ENCODE measurements at places on chromosomes 7 and 10. TPM values are rescaled to one million over a fixed set of nuclear protein-coding genes. Genes with fewer than 3 reads are reported as not detected.

DNA sequence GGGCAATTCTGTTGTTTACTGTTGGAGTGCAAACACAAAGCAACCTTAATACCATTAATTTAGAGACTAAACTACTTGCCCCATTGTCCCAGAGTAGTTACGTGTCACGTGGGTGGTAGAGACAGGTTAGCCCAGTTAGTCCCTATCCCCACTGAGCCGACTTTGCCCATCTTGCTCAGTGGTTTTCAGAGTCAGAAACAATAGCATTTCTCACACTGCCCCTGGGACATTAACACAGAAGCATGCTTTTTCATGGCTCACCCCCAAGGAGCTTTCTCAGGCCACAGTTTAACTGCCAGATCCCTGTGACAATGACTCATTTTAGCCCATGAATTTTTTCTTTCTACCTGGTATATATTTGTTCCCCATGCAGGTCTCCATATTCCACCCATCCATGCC is 271.0 kb downstream of the POU6F2 start:
- DNase-seq: no peak

DNA sequence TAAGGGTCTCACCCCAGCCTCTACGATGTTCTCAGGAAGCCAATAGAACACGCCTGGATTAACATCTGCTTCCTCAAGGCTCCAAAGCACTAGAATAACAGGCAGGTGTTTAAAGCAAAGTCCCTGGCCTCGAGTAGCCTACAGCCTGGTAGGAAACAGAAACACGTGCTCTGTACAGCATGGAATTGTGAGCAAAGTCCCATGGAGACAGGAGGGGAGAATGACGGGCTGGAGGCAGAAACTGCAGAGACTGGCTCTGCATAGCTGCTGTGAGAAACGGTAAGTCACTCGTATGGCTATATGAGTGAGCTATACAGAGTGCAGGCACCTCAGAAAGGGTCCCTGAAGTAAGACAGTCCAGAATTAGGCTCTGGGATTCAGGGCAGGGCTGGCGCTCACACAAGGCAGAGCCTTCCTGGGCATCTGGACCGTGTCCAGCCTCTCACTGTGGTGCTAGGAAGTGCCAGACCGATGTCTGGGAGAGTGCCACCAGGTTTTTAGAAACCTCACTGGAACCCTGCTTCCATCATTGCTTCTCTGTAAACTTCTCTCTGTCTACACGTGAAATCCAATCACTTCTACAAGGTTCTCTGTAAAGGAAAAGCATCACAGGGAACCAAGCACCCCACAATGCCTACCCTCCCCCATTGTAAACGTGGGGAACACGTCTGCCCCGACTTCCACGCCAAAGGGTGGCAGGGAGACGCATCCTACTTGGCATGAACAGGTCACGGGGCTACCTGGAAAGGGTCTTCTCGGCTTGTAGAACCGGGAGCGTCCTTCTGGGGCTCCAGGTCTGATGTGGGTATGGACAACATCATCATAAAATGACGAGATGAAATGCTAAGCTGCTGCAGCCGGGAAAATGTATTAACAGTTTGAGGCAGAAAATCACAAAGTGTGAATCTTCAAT is 38.8 kb upstream of the SHH start:
- peak; percentile 19 for DNase-seq

The SLC16A12 gene
- total RNA-seq: 1.4 TPM

DNA sequence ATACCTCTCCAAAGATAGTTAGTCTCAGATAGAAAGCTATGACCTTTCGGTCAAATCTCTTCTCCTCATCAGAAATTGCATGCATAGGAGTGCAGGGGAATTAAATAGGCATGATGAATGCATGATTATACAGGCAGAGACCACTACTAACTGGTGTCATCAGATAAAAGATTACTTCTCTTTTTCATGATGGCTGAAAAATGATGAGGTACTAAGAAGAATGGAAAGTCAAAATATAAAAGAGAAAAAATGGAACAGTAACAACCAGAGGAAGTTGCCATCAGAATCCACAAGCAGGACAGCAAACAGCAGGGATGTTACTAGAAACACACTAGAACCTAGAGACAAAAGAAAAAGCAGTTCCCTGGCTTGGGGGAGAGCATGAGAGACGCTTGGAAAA is 31.6 kb downstream of the CTTNBP2 start:
- DNase-seq: no peak

GRCh38 chr7:135180122-135180521 is 9.6 kb upstream of the CYREN start:
- DNase-seq: peak; percentile 38

The TUBB8 gene
- not detected for total RNA-seq

DNA sequence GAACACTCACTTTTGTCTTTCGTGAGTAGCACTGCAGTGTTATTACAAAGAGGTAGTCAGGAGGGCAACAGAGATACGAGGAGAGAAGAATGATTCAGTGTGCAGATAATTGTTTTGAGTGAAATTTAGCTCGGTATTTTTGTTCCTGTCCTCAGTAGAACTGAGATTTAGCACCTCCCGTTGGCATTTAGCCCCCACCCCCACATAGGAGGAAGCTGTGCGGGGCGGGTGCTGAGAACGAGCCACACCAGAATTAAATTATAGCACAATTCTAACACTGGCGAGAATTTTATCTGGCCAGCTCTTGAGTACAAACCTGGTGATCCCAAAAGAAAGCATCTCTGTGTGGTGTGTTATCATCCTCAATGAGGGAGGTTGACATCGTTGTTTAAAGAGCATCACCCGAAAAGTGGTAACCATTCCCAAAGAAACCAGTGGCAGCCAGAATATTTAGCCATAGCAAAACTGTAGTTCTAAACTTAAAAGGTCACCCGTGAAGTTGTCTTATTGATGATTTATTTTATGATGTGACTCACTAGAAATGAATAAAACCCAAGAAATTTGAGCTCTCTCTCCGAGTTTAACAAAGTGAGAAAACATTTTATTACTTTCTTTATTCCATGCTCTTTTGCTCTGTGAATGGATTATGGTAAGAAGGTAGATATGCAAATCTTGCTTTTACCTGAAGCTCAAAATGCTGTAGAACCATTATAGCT is 612.2 kb downstream of the SUGCT start:
- DNase-seq: no peak

The TMEM270 gene
- not detected for total RNA-seq

The HOGA1 gene
- total RNA-seq: 0.80 TPM

GRCh38 chr7:10934292-10934691 is 39.4 kb upstream of the PHF14 start:
- no peak for DNase-seq

The NEBL gene
- total RNA-seq: 86.4 TPM

DNA sequence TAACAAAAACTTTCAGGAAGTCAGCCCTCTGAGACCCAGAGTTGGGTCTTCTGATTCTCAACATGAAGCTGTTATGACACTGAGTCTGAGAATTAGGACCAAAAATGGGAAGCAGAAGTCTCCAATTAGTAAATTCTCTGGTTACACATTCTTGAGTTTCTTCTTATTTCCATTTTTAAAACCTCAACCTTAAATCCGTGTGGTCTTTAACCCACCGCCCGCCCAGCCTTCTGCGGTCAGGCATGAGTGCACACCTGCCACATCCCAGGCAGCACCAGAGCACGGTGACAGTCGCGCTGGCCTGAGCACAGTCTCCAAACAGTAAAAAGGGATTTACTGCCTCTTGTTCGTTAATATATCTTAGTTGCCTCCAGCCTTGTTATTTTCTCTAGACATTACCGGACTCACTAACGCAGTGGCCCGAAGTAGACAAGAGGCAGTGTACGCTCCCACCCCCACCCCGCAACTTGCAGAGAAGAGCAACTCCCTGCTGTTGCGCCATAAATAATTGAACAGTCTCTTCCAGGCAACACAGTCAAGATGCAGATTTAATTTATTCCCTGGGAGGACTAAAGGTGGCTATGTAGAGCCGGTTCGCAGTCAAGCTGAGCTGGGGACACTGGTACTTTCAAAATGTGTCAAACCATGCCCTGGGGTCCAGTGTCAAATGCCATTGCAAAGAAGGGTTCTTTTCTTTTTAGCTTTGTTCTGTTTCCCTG is 147.0 kb upstream of the CELF2 start:
- no peak for DNase-seq

DNA sequence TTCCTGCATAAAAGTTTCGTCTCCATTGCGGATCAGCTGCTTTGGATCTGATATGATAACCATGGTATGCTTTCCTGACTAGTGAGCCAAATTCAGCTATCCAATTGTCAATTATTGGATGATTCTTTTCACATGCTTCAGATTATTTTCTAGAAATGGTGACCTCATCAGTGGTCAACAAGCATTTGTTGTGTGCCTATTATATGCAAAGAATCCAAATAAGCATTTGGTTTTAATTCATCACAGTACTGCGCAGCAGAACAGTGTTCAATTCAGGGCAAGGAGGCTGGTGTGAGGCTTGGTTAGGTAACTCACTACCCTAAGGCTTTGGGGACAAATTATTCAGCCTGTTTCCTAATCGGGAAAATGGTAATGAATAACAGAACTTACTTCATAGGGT is 200.5 kb downstream of the SKAP2 start:
- no peak for DNase-seq

The PON1 gene
- 0.30 TPM for total RNA-seq

The INSYN2A gene
- total RNA-seq: not detected

DNA sequence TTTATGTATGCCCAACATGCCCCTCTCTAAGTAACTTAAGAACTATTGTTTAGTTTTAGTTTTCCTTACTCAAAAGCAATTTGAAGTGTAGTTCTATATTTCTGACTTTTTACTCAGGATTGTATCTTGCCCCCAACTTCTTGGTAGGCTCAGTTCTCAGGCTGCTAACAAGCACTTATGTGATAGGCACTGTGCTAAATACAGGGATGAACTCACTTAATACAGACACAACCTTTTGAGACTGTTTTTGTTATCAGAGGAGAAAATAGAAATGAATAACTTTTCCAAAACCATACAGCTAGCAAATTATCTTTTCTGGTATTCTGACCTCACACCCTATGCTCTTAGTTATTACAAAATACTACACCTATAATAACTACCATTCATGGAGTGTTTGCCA is 16.3 kb downstream of the TAX1BP1 start:
- DNase-seq: no peak

The SPDYE8 gene
- not detected for total RNA-seq

GRCh38 chr10:71767420-71768035 is 5.8 kb downstream of the VSIR start:
- no peak for DNase-seq

GRCh38 chr7:138980563-138981291 is 462 bp downstream of the KIAA1549 start:
- DNase-seq: no peak

DNA sequence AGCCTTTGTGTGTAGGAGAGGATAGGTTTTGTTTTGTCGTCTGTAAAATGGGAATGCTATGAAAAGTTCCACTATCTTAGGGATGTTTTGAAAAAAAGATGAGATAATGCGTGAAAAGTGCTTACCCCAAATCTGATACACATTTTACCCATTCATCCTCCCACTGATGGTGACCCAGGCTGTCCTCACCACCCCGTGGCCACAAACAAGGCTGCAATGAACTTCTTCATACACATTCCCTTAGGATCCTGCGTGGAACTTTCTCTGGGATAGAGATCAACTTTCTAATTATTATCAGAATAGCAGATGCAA is 399 bp upstream of the OGDHL start:
- DNase-seq: no peak

The ELN gene
- total RNA-seq: 30.7 TPM

The MDFIC gene
- total RNA-seq: 15.7 TPM

- DNase-seq: no peak
Measured at GRCh38 chr7:127954357-127954748, 76.9 kb downstream of the LRRC4 start.

The EIF5AL1 gene
- total RNA-seq: 0.52 TPM

The NEURL1 gene
- not detected for total RNA-seq

DNA sequence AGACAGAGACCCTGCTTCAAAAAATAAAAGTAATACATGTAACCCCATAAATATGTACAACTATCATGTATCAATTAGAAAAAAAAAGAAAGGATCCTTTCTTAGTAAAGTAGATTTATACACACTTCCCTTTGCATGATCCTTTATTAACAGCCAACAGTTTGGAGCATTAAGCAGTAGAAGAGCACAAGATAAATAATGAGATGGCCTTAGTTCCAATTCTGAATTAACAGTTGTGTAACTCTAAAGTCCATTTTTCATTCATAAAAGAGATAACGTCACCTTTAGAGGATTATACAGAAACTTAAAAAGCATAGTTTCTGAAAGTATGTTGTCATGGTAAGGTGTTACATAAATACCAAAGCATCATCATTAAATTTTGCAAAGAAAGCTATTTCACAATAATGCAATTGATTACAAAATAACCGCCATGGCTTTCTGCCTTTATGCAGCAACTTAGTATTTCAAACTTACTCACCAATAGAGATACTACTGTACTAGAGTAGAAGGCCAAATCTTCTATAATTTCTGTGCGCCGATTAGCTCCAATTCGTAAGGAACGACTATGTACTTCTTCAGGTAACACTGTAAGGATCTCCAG is 40.3 kb downstream of the TNPO3 start:
- no peak for DNase-seq

The HABP2 gene
- not detected for total RNA-seq

- no peak for DNase-seq
Measured at GRCh38 chr7:50321487-50322067, 17.1 kb downstream of the IKZF1 start.

DNA sequence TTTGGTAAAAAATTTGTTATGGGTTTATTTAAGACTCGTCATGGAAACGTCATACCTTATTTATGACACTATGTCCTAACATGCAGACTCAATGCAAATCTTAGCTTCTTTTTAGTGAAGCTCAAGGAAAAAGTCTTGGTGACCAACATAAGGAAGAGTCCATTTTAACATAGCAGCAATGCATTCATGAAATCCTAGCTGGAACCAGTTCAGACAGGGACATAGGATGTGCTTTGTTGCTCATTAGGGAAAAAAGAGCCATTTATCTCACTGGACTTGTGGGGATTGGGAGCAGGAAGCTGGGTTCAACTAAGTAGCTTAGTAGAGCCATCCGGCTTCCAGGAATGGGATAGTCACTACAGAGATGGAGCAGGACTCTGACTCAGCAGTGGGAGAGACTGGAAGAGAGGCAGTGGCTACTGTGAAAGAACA is 100.7 kb upstream of the DKK1 start:
- DNase-seq: no peak

DNA sequence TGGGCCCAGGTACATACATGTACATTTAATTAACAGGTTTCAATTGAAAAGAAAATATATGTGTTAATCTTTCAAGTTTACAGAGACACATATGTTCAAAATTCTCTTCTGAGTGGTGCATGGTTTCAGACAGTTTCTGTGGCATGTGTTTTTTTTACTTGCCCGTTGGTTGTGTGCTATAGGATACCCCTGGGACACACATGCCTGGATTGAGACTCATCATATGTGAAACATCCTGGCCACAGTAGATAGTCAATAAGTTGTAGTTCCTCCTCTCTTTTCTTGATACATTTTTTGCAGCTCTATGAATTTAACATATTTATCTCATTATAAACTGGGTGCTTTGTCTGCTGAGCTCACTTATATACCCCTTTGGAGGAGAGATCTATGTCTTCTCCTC is 207.8 kb upstream of the CTBP2 start:
- no peak for DNase-seq

- DNase-seq: peak; percentile 89
Measured at GRCh38 chr10:71921324-71922027, 42.7 kb upstream of the CHST3 start.

- DNase-seq: no peak
Measured at GRCh38 chr7:153887749-153888569, 164.2 kb upstream of the DPP6 start.

The TMEM176A gene
- total RNA-seq: 7.2 TPM

The HOXA7 gene
- total RNA-seq: 14.9 TPM

All from suprapubic skin (tissue), 4 donors.